Renal cortical epithelial cell (primary cell): ENCODE measurements at places on chromosomes 4 and X.
A peak's percentile ranks its signal among the peaks of the same experiment; 100 is the strongest.

GRCh38 chrX:9091258-9091657, 57.3 kb upstream of the FAM9B start:
- no peak for DNase-seq

DNA sequence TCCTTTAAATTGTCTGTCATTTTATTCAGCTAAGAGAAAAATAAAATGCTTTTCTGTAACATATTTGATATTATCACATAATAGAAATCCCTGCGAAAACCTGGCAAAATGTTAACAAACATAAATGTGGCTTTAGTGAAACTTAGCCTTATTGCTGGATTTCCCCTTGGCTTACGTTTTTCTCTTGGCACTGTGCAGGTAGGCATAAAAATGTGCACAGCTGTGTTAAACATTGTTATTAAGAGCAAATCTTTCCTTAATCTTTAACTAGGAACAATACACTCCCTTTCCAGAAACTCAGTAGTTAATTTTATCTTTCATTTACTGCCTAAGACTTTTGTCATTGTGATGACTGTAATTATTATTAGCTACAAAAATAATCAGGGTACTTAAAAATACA, 202.4 kb upstream of the GNPDA2 start:
- peak; percentile 16 for DNase-seq

- no peak for DNase-seq
These were observed 60.5 kb downstream of the AFAP1 start for GRCh38 chr4:7879127-7879526.

DNA sequence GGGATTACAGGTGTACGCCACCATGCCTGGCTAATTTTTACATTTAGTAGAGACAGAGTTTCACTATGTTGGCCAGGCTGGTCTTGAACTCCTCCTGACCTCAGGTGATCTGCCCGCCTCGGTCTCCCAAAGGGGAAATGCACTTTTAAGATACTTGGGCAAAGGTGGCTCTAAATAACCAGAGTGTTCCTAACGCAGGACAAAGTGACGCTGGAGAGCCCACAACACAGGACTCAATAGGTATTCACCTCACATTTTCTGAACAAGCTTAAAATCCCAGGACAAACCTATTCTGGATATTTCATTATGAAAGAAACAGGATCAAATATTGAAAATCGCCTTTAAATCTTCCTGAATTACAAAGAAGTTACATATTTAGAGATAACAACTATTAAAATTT, 69.0 kb downstream of the WDFY3 start:
- no peak for DNase-seq

- no peak for DNase-seq
These were observed 4.4 kb downstream of the LSM6 start for GRCh38 chr4:146179784-146180370.

- DNase-seq: no peak
These were observed 15.8 kb downstream of the HMX1 start for GRCh38 chr4:8855818-8856245.

DNA sequence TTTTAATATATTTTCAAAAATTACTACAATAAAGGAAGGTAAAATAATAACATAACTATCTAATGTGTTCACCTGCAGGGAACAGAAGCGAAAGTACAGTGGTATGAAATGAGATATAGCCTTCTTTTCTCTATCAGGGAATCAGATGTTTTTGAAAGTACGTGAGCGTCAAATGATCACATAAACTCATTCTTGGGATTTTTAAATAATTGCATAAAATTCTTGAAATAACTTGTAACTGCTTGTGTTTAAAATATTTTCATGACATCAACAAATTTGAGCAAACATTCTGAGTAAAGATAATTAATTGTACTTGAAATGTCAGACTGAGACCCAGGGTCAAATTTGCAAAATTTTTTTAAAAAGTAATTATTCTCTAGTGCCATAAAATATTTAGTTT, 193.5 kb upstream of the NEIL3 start:
- DNase-seq: no peak

DNA sequence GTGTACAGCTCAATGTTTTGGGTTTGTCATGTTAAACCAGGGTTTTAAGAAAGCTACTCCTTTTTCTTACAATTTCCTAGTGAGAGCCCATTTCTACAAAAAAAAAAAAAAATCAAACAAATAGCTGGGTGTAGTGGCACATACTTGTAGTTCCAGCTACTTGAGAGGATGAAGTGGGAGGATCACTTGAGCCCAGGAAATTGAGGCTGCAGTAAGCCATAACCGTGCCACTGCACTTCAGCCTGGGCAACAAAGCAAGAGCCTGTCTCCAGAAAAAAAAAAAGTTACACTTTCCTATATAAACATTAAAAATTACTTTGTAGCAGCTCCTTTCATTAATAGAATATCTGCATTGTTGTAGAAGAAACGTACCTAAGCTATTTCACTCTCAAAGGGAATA, 166.7 kb downstream of the HS6ST2 start:
- DNase-seq: no peak

DNA sequence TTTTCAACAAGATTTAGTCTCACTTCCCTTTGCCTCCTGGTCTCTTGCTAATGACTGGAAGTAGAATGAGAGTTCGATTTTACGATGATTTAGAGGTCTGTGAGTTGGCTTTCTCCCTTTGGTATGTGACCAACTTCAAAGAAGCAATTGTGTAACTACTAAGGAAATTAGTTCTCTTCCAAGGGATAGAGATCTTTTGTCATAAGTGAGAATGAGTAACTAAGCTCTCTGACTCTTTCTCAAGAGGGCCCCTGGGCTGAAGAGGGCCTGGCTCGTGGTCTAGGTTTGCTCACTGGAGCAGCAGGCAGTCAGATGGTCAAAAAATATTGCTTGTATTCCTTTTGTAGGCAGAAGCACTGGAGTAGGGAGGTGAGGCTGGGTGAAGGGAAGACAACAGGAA, 176.3 kb downstream of the ENOX2 start:
- peak; percentile 94 for DNase-seq

GRCh38 chr4:119138046-119138445, 2.4 kb downstream of the MYOZ2 start:
- no peak for DNase-seq

DNA sequence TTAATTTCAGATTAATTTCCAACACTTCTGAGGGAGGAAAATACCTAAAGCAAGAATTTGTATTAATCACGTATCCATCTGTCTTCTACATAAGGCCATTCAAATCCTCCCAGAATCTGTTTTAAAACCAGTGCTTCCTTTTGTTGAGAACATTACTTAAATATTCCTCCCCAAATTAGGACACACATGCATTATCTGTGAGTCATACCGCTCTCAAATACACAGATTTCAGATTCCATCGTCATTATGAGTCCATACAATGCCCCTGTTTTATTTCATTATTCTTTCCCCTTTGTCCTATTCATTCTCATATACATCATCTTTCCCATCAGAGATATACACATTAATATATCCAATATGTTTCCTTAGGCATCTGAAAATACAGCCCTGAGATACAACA, 57.3 kb upstream of the PRSS12 start:
- no peak for DNase-seq

DNA sequence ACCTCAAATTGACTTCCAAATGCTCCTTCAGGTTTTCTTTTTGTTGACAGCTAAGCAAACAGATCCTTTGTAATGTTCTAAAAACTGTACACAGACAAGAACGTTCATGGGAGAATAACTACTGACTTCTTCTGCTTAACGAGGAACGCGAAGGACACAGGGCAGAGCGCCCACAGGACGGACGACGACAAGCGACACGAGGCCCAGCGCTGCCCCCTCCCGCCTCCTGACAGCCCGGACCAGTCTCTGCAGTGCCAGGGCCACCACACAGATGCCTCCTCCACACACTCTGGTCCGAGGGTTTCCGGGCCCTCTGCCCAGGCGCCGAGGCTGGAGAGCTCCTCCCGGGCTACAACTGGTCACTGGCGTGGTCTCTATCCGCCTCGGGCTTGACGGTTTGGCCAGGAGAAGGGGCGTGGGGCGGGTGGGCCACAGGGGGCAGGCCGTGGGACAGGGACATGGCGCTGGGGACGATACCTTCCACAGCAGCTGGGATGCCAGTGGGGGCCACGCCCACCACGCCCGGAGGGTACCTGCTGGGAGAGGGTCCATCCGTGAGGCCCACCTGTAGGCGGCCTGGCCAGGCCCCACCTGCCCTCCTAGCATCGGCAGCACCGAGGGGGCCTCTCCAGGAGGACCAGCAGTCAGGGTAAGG, 36.9 kb downstream of the CTBP1 start:
- no peak for DNase-seq

- DNase-seq: peak; percentile 64
These were observed 307.3 kb downstream of the RAPGEF2 start for GRCh38 chr4:159410076-159410777.

- DNase-seq: no peak
These were observed 1673.8 kb upstream of the AGA start for GRCh38 chr4:179116011-179116410.

DNA sequence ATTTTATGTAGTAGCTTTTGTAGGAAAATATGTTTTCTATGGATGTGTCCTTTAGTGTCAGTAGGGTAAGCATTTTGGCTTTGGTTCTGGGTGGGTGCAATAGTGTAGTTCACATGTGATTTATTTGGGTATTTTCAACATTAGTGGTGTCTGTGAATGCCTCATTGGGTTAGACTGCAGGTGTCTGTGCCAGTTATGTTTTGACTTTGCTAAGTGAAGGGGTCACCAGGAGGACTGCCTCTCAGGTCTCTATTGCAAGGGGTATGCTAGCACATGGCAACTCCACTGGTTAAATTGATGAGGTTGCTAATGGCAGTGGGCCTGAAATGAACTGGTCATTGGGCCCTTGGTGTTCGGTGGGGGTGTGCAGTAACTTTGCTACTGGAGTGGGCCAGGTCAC, 467.1 kb downstream of the NAF1 start:
- DNase-seq: no peak

- peak; percentile 90 for DNase-seq
These were observed 25.1 kb downstream of the ARL13A start for GRCh38 chrX:100994352-100995281.

DNA sequence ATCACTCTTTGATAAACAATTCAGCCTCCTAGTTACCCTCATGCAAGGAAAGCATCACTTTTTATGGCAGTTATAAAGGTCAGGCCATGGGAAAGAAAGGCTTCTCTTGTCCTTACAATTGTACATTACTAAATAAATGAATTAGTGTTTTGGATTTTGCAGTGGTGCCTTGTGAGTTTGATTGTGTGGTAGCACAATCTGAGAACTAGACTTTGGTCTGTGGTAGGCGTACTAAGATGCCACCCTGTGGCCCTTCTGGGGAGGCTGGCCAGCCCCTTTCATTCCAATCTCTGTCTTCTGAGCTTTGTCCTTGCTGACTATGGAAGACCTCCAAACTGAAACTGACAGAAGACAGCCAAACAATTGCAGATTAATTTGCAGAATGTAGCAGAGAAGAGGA, 14.6 kb upstream of the HNRNPD start:
- DNase-seq: no peak

DNA sequence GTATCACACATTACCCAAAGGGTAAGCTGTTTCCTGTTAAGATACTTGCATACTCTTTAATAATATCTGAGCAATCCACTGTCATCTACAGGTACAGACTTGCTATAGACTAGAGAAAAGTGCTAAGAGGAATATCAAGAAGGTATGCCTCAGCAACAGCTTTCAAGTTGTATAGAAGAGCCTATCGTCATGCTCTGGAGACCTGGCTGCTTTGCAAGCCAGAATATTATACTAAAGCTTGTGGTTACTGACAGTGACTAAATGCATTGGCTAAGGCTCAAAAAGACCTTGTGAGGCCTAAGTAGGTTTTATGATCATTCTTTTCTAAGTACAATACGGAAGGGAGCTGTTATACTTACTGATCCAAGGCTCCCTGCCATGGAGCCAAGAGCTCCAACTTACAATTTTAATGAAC, 11.3 kb downstream of the LAMP2 start:
- peak; percentile 90 for DNase-seq

DNA sequence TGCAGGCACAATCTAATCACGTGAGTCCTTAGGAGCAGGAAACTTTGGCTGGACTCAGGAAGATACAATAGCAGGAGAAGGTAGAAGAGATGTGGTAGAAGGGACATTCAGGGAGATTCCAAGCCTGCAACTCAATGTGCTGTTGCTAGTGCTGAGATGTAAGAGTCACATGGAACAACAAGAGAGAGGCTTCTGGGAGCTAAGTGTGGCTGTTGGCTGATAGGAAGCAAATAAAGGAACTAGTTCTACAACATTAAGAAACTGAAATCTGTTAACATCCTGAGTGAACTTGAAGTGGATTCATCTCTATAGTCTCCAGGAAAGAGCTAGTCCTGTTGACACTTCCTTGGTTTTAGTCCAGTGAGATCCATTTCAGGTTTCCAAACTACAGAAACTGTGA, 1207.4 kb downstream of the ADGRL3 start:
- DNase-seq: no peak

DNA sequence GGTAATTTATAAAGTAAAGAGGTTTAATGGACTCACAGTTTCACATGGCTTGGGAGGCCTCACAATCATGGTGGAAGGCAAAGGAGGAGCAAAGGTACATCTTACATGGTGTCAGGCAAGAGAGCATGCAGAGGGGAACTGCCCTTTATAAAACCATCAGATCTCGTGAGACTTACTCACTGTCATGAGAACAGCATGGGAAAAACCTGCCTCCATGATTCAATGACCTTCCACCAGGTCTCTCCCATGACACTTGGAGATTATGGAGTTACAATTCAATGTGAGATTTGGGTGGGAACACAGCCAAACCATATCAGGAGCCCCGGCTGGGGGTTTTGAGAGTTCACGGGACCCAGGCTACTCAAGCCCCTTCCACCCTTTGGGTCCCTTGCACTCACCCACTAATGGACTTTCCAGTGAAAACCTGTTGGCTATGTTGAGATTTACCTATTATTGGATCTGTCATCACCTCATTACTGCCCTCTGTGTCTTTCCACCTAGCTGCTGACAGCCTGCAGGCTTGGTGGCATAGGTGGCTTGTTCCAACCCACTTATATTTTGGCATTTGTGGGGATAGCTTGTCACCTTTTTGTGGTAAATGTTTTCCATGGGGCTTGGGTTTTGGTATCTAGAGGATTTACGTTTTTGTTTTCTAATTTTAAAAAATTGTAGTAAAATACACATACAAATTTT, 24.0 kb downstream of the IGFBP7 start:
- DNase-seq: no peak

DNA sequence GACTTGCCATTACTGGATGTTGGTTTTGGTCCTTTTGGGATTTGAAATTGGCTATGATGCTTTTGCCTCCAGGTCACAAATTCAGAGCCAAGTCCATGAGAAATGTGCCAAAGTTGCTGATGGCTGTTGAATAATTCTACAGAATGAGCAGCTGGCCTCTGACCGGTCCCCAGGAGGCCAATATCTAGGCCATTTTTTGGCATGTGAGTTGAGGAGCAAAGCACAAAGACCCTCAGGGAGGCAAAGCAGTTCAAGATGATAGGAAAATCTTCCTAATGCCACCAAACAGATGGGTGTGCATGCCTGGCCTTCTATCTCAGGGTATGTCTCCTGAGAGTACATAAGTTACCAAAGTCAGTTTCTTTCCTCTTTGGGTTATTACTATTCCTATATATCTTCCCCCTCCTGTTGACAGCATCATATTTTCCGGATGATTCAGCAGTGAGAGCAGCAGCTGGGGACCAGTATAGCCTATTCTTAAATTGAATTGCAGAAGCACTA, 44.4 kb downstream of the SEL1L3 start:
- DNase-seq: no peak
